Stimulated activated CD4-positive, alpha-beta T cell treated with anti-CD3 and anti-CD28 coated beads, TNF-alpha, amount 100 ng/mL, for 24 hours (primary cell): ENCODE measurements at places on chromosomes 4 and X.

GRCh38 chr4:144090744-144091143, 49.8 kb downstream of the GYPA start:
- no peak for DNase-seq

- DNase-seq, result no peak
Measured at GRCh38 chrX:41981481-41982013, 58.2 kb upstream of the CASK start.

GRCh38 chr4:80540349-80540748, 204.8 kb downstream of the CFAP299 start:
- no peak for DNase-seq

DNA sequence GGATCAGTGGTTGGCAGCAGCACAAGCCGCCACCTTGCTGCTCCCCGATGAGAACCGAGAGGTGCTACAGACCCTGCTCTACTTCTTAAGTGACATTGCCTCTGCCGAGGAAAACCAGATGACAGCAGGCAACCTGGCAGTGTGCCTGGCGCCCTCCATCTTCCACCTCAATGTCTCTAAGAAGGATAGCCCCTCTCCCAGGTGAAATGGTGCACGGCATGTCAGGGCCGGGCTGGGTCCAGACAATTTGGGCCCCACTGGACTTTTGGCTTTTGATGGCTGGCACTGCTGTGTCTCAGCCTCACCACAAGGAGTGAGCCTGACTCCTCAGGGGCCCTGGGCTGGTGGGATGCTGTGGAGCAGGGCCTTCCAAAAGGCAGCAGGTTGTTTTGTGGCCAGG, 74.1 kb downstream of the STARD8 start:
- no peak for DNase-seq

DNA sequence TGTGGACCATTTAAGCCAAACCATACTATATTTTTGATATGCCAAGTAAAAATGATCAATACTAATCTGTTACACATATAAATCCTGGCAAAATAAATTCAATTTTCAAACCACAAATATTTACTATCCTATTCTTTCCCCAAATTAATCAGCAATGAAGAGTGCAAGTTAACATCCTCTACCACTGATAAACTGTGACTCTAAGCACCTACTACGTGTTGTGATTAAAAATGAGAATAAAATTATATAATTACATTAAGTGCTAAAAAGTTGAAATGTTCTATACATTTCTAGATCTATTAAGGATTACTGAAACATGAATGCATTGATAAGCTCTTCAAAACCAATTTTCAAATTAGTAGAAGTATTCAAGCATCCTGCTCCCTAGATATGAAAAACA, 3.4 kb downstream of the KLHL15 start:
- no peak for DNase-seq

DNA sequence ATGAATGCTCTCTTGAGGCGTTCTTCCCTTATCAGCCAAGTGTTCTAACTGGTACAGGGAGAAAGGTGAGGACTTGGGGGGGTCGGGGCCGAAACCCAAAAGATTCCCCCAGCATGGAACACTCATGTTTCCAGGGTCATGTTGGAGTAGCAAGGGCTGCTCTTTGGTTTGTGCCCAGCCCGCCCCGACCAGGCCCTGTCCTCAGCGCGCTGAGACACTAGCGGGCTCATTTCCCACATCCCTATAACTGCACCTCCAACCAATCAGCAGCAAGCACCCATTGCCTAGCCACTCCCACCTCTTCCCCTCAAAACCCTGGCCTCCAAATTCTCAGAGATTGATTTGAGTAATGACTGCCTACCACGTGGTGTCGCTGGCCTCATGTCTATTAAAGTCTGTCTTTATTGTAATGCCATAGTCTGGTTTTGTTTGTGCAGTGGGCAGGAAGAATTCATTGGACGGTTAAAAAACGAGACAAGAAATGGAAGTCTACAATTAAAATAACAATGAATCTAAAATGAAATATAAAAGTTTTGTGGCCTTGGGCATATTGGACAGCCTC, 1928.4 kb downstream of the STIM2 start:
- DNase-seq, result no peak

- DNase-seq, result no peak
Measured at GRCh38 chrX:122135070-122135469, 1049.0 kb upstream of the GRIA3 start.

- no peak for DNase-seq
Measured at GRCh38 chr4:121978172-121978516, 26.3 kb upstream of the TRPC3 start.

GRCh38 chr4:58192217-58192616, 1082.0 kb upstream of the IGFBP7 start:
- no peak for DNase-seq

DNA sequence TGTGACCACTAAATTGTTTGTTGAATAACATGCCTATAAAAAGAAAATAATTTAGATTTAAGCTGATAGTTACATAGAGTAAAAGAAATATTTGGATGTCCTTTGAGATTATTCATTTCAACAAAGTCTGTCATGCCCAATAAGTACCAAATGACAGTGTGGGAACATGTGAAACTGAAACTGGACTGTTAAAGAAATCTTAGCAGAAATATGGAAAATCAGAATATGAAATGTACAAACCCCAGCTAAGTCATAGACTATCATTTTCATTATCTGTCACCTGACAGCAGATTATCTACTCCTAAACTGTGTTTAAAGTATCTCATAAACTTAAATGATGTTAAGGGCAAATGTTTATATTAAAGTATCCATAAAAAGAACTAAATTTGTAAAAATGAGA, 437.8 kb upstream of the FAM241A start:
- DNase-seq, result no peak

GRCh38 chrX:41275661-41276609, 58.0 kb upstream of the DDX3X start:
- DNase-seq, result no peak

DNA sequence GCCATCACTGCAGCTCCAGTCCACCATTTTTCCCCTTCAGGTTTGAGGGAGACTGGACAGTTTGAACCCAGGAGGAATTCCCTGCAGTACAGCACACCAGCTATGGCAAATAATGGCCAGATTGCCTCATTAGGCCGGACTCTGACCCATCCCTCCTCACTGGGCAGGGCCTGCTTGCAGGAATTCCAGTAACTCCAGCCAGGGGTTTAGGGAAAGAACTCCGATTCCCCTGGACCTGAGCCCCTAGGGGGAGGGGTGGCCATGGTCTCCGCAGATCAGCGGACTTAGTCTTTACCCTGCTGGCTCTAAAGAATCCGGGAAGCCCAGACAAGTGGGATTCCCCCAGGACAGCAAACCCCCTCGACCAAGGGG, 342.8 kb downstream of the DMD start:
- DNase-seq, result no peak

DNA sequence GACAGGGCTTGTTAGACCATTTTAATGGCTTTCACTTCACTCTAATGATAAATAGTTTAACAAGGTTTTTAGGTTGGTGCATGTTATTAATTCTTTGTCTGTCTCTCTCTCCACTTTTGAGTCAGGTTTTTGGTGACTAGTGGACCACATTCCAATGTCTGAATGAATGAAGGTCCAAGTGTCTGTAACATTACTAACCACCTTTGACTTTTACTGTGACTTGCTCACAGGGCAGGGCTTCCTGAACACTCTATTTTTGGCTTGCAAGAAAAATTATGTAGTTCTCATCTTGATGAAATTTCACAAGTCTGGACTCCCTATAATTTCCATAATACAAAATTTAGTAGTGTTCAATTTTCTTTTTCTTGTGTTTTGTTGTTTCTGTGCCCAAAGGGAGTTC, 78.9 kb upstream of the BMPR1B start:
- no peak for DNase-seq
